ENCODE measurements at places on chromosomes 11 and 22.
A peak's percentile ranks its signal among the peaks of the same experiment; 100 is the strongest.

DNA sequence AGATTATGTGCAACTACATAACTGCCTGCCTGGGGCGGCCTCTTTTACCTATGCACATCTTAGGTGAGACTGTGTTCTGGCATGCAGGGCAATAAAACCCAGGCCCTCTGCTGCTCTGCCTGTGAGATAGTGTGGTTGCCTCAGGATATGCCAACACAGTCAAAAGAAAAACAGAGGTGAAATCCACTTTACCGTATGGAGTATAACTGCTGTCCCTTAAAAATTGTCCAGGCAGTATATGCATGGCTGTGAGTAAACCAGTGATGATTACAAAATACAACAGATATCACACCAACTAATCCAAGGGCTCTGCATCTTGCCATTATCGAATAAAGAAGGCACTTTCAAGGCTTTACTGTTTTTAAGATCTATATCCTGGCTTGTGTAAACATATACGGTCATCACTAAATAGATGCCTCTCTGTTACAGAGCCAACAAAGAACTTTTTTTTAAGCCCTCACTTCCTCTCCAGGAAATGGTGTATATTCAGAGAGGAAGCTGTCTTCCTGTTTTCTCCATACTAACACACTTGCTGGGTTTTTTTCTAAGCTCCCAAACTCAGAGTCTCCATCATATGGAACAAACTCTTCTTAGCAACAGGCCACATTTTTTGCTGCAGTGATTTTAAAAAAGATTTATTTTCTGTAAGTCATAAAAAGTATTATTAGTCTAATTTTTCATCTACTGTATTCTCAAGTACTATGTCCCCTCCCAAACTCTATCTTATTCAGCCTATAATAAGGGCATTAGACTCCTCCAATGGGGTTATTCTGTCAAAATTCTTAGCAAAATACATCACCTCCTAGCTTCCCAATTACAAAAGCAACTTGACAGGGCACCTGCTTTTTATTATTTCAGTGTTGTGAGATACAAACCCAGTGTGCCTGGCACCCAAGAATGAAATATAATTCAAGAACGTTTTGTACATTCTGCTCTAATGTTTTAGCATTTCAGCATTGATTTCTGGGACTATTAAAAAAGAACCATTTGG lies 135.2 kb downstream of the MAML2 start:
- peak; percentile 38 for DNase-seq

DNA sequence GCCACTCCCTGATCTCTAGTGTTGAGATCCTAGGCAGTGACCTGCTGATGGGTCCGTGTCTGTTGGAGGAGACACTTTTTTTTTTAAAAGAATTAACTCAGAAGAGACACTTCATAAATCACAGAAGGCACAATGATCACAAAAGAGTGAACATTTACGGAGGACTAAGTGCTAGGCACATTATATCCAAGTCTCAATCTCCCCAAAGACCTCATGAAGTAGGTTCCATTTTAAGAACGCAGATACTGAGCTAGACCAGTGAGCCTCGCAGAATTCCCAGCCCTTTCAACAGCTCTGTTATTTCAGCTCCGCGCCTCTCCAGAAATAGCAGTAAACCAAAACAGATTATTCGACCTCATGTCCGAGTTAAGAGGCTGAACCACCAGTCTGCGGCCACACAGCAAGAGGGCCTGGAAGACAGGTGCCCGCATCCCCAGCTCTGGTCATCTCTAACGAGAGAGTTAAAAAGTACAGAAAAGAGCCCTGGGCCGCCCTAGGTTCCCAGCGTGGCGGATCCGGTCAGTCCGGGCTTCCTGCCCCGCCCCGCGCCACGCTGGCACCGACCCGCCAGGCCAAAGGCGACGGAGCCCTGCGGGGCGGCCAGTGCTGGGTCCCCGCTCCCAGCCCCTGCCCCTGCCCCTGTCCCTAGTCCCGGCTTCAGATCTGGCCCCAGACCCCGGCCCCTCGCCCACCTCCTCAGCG lies 612 bp downstream of the XBP1 start:
- DNase-seq = peak; percentile 57

DNA sequence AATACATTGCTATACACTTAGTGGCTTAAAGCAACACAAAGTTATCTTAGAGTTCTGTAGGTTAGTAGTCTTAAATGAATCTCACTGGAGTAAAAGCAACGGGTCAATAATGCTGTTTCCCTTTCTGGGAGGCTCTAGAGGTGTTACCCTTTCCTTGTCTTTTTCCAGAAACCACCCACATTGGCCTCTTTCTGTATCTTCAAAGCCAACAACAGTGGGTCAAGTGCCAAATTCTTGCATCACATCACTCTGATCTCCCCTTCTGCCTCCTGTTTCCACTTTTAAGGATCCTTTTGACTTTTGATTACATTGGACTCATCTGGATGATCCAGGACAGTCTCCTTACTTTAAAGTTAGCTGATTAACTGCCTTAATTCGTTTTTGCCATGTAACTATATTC lies 93.6 kb downstream of the DDX10 start:
- DNase-seq = no peak

DNA sequence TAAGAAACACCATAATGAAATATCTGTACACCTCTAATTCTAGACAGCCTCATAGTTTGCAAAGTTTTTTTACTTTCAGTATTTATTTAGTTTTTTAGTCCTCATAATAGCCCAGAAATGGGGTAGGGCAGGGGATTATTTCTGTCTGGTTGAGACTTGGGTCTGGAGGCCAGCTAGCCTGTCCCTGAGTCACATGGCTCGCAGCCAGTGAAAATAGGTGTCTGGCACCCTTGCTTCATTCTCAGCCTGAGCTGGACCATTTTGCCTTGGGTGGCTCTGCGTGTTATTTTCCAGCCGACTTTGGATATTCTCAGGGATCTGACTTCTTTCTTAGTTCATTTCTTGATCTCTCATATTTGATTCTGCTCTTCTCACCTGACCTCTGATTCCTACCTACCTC lies 123.9 kb upstream of the NARS2 start:
- peak; percentile 45 for DNase-seq

DNA sequence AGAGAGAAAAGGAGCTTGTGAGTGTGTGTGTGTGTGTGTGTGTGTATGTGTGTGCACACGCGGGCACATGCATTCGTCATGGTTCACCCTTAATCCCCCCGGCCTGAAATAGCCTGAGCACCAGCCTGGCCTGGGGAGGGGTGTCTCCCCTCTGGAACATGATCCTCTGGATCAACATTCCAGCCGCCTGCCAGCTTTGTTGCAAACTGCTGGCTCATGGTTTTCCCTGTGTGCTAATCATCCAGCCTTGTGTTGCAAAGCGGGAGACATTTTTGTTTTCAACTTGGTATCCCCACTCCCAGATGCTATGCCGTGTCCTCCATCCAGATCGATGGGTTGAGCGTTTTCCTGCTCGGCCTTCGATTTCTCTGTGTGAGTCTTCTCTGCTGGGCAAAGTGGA lies 94.3 kb downstream of the FEZ1 start:
- no peak for DNase-seq

DNA sequence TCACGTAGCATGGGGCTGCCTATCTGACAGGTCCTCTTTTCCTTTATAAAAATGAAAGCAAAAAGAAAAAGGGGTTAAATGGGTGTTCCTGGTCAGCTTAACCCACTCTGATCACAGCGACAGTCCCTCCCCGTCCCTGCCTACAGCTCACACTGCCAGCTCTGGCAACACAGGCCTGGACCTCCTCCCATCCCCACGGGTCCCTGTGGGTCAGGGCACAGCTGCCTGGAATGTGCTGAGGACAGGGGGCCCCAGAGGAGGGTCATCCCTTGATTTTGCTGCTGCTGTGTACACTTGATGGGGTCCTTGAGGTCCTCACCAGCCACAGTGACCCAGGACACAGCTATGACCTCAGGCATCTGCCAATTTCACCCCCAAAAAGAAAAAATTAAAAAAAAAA lies 29.6 kb upstream of the CYP2D6 start:
- no peak for DNase-seq

DNA sequence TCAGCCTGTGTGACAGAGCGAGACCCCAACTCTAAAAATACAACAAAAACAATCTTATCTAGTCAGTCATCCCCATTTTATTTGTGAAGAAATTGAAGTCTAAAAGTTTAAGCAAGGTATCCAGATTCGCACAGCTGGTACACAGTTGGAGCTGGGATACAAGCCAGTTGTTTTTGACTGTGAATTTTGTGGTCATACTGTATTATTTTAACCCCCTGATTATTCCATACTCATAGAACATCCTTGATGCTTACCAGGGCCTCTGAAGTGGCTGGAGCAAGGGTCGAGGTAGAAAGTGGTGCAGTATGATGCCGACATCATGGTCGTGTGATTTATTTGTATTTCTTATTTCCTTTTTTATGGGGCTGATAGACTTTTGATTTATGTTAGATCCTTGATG lies 50.0 kb downstream of the BID start:
- no peak for DNase-seq

DNA sequence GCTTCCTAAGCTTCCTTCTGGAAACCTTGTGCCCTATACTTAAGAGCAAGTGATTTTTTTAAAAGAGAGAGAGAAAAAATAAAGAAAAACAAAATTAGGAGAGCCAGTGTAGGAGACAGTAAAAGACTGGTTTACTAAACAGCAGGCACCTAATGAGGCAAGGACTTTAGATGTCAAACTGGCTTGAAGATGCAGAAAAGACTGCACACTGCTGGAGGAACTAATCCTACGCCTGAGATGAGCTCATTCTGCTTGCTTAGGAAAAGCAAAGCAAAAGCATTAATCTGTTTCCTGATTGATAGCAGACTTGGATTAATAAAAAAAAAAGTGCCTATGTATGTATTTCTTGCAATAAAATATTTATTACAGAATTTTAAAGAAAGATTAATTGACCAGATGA lies 113.6 kb upstream of the SEZ6L start:
- DNase-seq = no peak

GRCh38 chr22:41184679-41185078 lies 20.4 kb upstream of the L3MBTL2 start:
- no peak for DNase-seq

DNA sequence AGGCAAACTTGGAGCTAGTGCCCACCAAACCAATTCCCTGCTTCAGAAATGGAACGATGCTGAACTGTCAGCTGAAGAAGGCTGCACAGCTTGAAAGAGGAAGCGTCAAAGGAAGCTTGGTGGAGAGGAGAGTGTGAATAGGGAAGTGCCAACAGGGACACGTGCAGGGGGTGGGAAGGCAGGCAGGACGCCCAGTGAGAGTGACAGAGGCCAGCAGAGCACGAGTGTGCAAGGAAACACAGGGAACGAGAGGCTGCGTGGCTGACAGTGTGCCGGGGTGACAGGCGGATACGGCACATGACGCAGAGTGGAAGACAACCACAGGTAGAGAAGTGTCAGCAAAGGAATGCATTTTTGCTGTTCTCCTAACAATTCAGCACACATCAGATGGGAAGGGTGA lies 196.4 kb downstream of the LARGE1 start:
- no peak for DNase-seq

- DNase-seq = no peak
These were observed 32.9 kb upstream of the CLMP start for GRCh38 chr11:123227763-123228495.

DNA sequence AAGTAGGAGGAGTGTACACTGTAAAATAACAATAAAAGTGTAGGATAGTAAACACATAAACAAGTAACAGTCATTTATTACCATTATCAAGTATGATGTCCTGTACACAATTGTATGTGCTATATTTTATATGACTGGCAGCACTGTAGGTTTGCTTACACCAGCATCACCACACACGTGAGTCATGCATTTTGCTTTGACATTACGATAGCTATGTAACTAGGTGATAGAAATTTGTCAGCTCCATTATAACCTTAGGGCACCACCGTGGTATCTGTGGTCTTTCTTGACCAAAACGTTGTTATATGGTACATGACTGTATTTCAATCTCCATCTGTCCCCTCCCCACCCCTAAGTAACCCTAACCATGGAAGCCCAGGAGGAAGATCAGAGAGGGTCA lies 1.1 kb downstream of the DNAL4 start:
- DNase-seq = peak; percentile 36

DNA sequence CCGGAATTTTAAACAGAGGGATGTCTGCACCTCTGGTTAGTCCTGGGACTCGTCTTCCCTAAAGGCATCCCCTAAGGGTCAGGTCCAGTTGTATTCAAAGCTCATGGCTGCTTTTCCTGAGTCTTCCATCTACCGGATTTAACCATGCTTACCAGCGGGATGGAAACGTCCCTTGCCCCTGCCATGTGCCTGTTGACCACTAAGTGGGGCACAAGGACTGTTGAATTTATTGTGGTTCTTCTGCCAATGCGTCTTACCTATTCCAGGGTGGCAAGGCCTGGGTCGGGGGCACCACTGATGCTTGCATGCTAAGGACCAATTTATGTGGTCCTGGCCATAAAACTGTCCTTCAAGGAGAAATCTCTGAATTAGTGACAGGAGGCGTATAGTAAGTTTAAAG lies 25.6 kb downstream of the ANKRD42 start:
- no peak for DNase-seq

DNA sequence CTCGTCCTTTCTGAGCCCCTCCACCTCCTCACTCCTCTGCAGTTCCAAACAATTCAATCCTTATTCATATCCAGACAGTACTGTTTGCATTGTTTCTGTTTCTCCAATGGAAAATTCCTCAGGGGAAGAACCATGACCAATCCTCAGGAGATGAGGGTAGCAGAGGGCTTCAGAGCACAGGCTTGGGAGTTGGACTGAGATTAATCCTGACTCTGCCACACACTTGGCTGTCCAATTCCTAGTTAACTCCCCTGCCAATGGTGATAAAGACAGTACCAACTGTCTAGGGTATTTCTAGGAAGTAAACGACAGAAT lies 58.0 kb downstream of the MICAL3 start:
- no peak for DNase-seq

GRCh38 chr11:86978756-86979608 lies 23.8 kb upstream of the FZD4 start:
- peak; percentile 43 for DNase-seq

- no peak for DNase-seq
These were observed 466.9 kb downstream of the BRD1 start for GRCh38 chr22:49360746-49361145.

GRCh38 chr22:29541845-29542244 lies 11.7 kb downstream of the THOC5 start:
- DNase-seq = no peak

DNA sequence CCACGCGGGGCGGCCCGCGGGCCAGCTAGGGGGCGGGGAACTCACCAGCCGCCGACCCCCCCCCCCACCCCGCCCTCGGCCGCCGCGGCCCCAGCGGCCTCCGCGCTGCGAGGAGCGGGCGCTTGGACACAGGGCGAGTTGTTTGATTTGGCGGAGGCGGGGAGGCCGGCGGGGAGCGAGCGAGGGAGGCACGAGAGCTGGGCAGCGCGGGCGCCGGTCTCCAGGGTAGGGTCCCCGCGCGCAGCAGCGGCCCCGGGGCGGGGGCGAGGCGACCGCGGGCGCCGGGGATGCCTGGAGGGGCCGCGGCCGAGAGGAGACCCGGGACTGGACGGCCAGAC lies 64.4 kb downstream of the NAV2 start:
- peak; percentile 42 for DNase-seq

All from EL (cell line).